ENCODE measurements at places on chromosomes 3 and 15.

GRCh38 chr15:92809064-92809879 lies 90.9 kb upstream of the CHD2 start:
- DNase-seq = peak; percentile 93

- DNase-seq = peak; percentile 9
Measured at GRCh38 chr15:52527911-52528563, 643 bp downstream of the MYO5A start.

- no peak for DNase-seq
Measured at GRCh38 chr15:79157631-79158592, 67.3 kb upstream of the RASGRF1 start.

GRCh38 chr3:121747976-121748375 lies 1.6 kb downstream of the GOLGB1 start:
- DNase-seq = no peak

GRCh38 chr15:86231864-86232721 lies 152.4 kb downstream of the AGBL1 start:
- no peak for DNase-seq

- no peak for DNase-seq
Measured at GRCh38 chr3:101169516-101169915, 150.9 kb downstream of the IMPG2 start.

DNA sequence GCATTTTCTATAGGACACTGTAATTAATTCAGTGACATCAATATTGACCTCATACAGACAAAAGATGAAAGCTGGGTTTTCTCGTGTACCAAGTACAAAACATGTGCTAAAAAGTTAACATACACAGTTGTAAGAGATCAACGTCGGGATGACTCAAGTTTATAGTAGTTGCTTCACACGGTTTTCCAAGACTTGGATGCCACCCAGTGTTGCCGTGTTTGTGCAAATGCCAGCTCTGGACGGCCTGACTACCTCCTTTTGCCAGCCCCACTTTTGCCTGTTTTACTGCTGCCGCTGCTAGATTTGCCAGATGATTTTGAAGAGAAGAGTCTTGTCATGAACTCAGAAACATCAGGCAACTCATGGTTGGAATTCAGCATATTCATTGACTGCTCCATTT lies 17.6 kb downstream of the EMC7 start:
- no peak for DNase-seq

All from right renal pelvis (tissue), 4 donors.